Stimulated activated CD8-positive, alpha-beta memory T cell treated with anti-CD3 and anti-CD28 coated beads, Interleukin-4, amount 100 ng/mL, for 48 hours (primary cell): ENCODE measurements at places on chromosomes 1 and 21.

DNA sequence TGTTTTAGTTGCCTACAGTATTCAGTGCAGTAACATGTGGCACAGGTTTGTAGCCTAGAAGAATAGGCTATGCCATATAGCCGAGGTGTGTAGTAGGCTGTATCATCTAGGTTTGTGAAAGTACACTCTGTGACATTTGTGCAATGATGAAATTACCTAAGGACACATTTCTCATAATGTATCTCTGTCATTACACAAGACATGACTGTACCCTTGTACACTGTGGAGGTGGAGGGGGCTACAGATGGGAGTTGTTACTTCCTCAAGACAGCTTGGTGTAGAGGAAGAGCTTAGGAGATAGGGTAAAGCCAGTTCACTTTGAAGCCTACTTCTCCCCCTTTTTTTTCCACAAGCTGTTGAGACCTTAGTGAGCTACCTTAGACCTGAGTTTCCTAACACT lies 59.7 kb upstream of the RAVER2 start:
- DNase-seq = no peak

DNA sequence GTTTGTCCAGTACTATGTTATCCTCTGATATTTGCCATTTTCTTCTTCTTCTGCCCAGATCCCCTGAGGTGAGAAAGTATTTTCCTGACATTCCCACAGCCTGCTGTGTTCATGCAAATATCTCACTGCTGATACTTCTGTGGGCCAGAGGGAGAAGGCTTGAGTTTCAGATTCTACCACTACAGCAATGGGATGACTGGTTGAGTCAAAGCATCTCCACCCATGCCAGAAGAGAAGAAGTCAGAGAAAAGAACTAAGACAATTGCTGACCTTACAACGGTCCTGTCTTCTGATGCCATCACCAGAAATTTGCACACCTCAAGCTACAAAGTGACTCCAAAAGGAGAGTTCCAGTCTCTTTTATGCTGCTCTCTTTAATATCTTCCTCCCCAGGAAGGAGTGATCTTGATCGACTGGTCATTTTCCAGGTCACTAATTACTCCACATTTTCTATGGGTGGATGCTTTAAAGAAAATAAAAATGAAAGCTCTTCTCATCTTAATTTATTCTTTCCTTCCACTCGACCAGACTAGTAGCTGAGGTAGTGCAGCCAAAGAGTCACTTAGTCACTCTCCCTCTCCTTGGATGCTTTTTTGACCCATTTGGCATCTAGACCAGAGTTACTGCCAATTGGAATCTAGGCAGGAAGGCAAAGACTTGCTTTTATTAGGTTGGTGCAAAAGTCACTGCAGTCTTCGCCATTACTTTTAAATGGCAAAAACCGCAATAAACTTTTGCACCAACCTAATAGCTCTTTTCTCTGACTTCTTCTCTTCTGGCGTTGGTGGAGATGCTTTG lies 195.1 kb downstream of the PTPRC start:
- no peak for DNase-seq

GRCh38 chr1:89089962-89090361 lies 25.0 kb upstream of the GBP1 start:
- DNase-seq = no peak

DNA sequence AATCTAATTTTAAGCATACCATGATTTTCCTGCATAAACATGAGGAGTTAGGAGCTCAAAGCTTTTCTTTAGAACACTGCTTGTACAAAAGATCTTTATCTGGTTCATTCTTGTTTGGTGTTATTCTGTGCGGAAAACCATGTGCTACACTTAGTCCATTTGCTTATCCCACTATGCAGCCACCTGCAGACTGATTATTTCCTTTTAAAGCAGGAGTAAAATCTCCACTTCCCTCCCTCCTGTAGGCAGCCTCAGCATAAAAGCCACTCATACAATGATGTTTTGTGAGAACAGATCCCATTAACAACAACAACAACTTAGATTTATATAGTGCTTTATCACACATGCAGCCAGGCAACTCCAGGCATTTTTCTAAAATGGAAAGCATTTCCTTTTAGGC lies 355.3 kb upstream of the NEGR1 start:
- DNase-seq = no peak

DNA sequence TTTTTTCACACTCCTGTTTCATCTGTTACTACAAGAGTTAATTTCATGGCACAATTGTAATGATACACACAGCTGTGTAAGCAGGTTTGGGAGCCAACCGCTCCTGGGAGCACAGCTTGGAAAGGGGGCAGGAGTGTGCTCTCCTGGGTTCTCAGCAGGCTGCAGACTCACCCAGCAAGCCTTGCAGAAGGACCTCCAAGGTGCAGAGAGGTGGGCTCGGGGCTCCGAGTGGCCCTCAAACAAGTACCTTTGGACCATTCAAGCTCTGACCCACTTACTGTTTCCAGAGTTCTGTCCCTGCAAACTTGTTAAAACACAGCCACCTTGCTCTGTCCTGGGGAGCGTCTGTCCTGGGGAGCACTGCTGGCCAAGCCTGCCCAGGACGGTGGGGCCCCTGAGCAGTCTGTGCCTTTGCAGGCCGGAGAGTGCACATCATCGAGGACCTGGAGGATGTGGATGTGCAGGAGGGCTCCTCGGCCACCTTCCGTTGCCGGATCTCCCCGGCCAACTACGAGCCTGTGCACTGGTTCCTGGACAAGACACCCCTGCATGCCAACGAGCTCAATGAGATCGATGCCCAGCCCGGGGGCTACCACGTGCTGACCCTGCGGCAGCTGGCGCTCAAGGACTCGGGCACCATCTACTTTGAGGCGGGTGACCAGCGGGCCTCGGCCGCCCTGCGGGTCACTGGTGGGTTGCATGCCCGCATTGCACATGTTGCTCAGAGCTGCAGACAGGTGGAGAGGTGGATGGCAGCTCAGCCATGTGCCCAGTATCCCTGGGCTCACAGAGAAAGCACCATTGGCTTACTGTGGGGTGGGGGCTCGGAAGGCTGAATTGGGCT lies 78.0 kb downstream of the OBSCN start:
- no peak for DNase-seq
